ENCODE measurements at places on chromosomes 6 and 20. TPM values are rescaled to one million over a fixed set of nuclear protein-coding genes. Genes with fewer than 3 reads are reported as not detected.

- no peak for DNase-seq
- no peak overlapping the region for H3K4me3 ChIP-seq
- no peaks in the 10 kb centered on the region for H3K4me1 ChIP-seq
- H3K36me3 ChIP-seq: no peaks in the 10 kb centered on the region
Observed at GRCh38 chr6:162921062-162921461, 193.3 kb downstream of the PACRG start.

GRCh38 chr6:84685983-84686584 is 78.3 kb downstream of the TBX18 start:
- H3K27me3 ChIP-seq: no peaks in the 10 kb centered on the region
- H3K27ac ChIP-seq: no peak overlapping the region
- no peak overlapping the region for H3K4me3 ChIP-seq

- H3K27me3 ChIP-seq: no peaks in the 10 kb centered on the region
- no peak overlapping the region for H3K27ac ChIP-seq
- 0 out of 3 replicates have a peak, but pooled peaks cover 2% of the 10 kb centered on the region for H3K36me3 ChIP-seq
- no peak overlapping the region for H3K4me3 ChIP-seq
- no peak for DNase-seq
- H3K4me1 ChIP-seq: no peaks in the 10 kb centered on the region
Observed at GRCh38 chr6:135334169-135334568, 153.1 kb downstream of the MYB start.

GRCh38 chr6:24566020-24566767 is 71.4 kb downstream of the ALDH5A1 start:
- H3K27me3 ChIP-seq: peaks cover 57% of the 10 kb centered on the region
- no peak overlapping the region for H3K27ac ChIP-seq
- no peak overlapping the region for H3K4me3 ChIP-seq

DNA sequence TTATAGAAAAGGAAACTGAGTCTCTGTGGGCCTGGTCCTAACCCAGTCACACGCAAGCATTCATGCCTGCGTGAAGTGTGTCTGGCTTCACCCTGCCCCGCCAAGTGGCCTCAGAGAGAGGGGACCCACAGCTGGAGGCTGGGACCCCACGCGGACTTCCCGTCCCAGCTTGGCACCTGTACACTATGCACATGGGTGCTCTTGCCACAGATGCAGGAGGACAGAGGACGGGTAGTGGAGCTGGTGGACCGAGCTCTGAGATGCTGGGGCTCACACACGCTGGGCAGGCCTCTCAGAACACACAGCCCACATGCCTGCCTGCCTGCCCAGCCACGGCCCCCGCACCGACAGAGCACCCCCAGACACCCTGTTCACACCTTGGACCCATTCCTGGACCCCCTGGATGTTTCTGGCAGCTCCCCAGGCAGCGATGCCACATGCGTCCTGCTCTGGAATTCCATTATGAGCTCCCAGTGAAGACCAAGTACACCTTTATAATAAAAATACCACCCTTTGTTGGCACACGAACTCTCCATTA is 24.9 kb upstream of the SMOC2 start:
- H3K4me3 ChIP-seq: no peak overlapping the region
- H3K36me3 ChIP-seq: peaks cover 2% of the 10 kb centered on the region
- H3K4me1 ChIP-seq: no peaks in the 10 kb centered on the region
- no peak overlapping the region for H3K27ac ChIP-seq
- no peak for DNase-seq
- H3K27me3 ChIP-seq: peaks cover 16% of the 10 kb centered on the region

- DNase-seq: no peak
- H3K36me3 ChIP-seq: no peaks in the 10 kb centered on the region
- H3K4me1 ChIP-seq: no peaks in the 10 kb centered on the region
- no peak overlapping the region for H3K4me3 ChIP-seq
Observed at GRCh38 chr20:37686762-37687477, 6.9 kb upstream of the CTNNBL1 start.

GRCh38 chr20:62484478-62484877 is 8.7 kb upstream of the GATA5 start:
- no peak for DNase-seq
- no peak overlapping the region for H3K4me3 ChIP-seq
- no peaks in the 10 kb centered on the region for H3K36me3 ChIP-seq
- H3K27me3 ChIP-seq: peaks cover 12% of the 10 kb centered on the region

DNA sequence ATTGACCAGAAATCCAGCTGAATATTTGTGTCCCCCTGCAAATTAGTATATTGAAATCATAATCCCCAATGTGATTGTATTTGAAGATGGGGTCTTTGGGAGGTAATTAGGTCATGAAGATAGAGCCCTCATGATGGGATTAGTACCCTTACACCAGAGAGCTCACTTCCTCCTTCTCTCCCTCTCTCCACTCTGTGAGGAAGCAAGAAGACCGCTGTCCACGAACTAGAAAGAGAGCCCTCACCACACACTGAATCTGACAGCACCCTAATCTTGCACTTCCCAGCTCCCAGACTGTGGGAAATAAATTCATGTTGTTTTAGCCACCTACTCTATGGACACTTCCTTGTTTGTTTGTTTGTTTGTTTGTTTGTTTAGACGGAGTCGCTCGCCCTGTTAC is 11.9 kb upstream of the PLAGL1 start:
- H3K36me3 ChIP-seq: no peaks in the 10 kb centered on the region
- H3K4me1 ChIP-seq: no peaks in the 10 kb centered on the region
- no peak overlapping the region for H3K4me3 ChIP-seq
- peaks cover 2% of the 10 kb centered on the region for H3K27me3 ChIP-seq
- DNase-seq: no peak
- no peak overlapping the region for H3K27ac ChIP-seq

- H3K27ac ChIP-seq: no peak overlapping the region
- H3K36me3 ChIP-seq: no peaks in the 10 kb centered on the region
- peak; percentile 50 for DNase-seq
- H3K4me1 ChIP-seq: peaks cover 13% of the 10 kb centered on the region
- H3K27me3 ChIP-seq: peaks cover 12% of the 10 kb centered on the region
- H3K4me3 ChIP-seq: peak overlapping the region; percentile 21
Observed at GRCh38 chr20:37903317-37904007, 535 bp downstream of the VSTM2L start.

DNA sequence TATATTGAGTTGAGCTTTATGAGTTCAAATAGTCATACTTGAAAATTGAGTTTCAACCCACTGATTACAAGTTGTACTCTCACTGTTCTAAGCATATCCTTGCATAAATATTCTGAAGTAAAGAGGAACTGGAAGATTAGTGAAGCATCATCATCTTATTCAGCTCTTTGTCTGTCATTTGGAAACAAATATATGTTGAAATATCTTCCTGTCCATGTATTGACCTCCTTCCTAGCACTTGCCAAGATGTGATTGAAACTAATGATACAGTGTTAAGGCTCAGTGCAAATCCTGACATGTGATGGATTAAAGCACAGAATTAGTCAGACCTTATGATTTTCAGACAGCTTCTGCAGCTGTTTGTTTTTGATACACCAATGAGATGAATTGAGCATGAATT is 434.3 kb downstream of the TBC1D32 start:
- H3K36me3 ChIP-seq: no peaks in the 10 kb centered on the region
- H3K4me1 ChIP-seq: no peaks in the 10 kb centered on the region
- H3K27me3 ChIP-seq: no peaks in the 10 kb centered on the region
- H3K27ac ChIP-seq: no peak overlapping the region

DNA sequence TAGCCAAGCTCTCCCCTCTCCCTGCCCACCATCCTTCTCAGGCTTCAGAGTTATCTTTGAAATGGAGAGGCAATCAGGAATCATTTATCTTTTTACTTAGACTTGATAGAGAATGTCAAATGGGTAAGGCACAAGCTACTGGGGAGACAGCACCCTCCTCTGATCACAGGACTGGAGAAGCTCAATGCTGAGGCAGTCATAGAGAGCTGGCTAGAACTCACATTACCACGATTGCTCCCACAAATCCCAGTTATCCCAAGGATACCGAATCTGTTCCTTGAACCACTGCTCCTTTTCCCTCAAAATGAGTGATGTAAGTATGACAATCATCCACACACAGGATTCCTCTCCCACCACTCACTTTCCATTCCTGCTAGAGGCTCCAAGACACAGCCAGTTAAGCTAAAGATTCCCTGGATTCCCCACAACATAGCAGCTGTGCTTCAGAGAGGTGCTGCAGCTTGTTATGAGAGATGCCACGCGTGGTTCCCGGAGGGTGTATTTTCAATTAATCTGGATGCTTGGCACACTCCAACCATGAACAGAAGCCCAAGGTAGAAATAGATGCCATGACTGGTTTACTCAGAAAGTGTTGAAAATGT is 96.2 kb upstream of the VGLL2 start:
- DNase-seq: no peak
- no peak overlapping the region for H3K27ac ChIP-seq
- no peaks in the 10 kb centered on the region for H3K36me3 ChIP-seq
- no peaks in the 10 kb centered on the region for H3K4me1 ChIP-seq
- H3K27me3 ChIP-seq: no peaks in the 10 kb centered on the region

- H3K4me1 ChIP-seq: peaks cover 5% of the 10 kb centered on the region
- H3K27me3 ChIP-seq: no peaks in the 10 kb centered on the region
- peak; percentile 60 for DNase-seq
- H3K36me3 ChIP-seq: peaks cover 12% of the 10 kb centered on the region
Observed at GRCh38 chr6:26550250-26550993, 12.3 kb downstream of the HMGN4 start.

ENTPD6 gene
- 39.9 TPM for polyA plus RNA-seq

PTK6 gene
- 0.07 TPM for polyA plus RNA-seq
